ENCODE measurements at places on chromosomes 7 and 10.

GRCh38 chr7:11831156-11831735, 752 bp downstream of the THSD7A start:
- DNase-seq: no peak

DNA sequence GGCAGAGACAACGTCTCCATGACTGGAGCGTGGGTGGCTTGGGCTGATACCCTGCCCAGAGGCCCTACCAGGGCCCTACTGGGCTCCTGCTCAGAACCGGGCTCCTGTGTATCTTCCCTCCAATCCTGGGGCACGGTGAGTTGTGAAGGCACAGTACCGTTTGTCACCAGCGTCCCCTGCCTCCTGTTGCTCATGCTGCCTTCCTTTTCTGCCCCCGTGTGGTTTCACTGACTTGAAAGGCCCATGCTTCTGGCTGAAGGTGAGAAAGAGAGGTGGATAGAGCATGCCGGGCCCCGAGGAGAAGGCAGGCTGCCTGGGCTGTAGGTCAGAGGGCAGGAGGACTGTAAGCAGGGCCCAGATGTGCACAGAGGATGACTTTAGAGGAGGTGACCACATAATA, 9.1 kb upstream of the DMBT1 start:
- DNase-seq: peak; percentile 9

DNA sequence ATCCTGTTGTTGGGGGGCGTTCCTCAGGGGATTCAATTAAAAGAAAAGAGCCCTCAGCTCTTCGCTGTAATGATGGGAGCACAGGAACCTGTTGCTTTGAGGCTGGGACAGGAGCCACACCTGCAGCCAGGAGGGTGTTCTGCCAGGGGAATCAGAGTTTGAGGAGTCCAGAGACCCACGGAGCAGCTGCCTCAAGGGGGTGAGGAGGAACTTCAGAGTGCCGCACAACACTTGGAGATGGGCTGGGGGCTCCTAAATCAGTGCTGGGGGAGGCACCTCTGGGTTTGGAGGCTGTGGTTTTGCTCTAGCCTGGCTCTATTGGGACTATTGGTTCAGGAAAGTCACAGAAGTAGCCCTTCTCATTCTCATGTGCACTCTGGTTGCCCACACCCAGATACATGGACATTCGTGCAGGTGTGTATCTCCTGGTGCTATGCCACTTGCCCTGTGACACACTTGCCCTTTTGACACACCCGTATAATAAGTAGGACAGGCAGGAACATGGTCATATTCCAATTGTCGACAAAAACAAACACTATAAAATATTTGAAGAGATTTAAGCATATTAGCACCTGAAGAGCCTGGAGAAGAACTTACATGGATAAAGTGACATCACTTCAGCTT, 98.1 kb downstream of the PTPN20 start:
- DNase-seq: no peak

- no peak for DNase-seq
Observed at GRCh38 chr7:37815671-37816371, 32.6 kb upstream of the NME8 start.

- no peak for DNase-seq
Observed at GRCh38 chr10:102549549-102549948, 45.8 kb downstream of the SUFU start.

GRCh38 chr7:142885311-142886230, at the start of gene TRPV6:
Gene TRPV6, minus strand, starts transcription at chr7:142885745.
- DNase-seq: no peak

DNA sequence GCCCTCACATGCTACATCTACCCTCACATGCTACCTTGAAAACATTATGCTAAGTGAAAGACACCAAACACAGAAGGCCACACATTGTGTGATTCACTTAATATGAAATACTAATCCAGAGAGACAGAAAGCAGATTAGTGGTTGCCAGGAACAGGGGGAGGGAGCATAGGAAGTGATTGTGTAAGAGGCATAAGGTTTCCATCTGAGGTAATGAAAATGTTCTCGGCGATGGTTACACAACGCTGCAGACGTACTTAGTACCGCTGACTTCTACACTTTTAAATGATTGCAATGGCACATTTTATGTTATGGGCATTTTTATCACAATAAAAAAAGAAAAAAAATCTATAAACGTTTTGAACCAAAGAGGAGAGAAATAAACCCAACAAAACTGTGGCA, 742.3 kb downstream of the TYW1 start:
- DNase-seq: no peak

GRCh38 chr7:95950698-95951097, 178.3 kb downstream of the DYNC1I1 start:
- DNase-seq: no peak

- no peak for DNase-seq
Observed at GRCh38 chr7:24716480-24717246, 40.6 kb downstream of the GSDME start.

DNA sequence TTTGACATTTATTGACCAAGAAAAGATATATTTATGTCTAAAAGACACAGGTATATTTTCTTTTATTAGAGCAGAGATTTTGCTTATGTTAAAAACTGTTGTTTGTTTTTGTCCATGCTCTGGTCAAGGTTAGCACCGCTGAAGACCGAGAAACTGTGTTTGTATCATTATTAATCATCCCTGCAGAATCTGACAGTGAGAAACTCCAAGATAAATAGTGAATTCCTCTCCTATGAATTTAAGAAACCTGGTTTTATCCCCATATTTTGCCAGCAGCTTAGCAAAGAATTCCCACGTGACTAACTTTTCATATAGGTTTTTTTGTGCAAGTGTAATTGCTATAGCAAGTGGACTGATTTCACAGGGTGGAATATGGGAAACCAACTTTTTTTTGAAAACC, 77.6 kb downstream of the FRMD4A start:
- no peak for DNase-seq

- DNase-seq: no peak
Observed at GRCh38 chr10:123997486-123998196, 95.8 kb downstream of the CHST15 start.

DNA sequence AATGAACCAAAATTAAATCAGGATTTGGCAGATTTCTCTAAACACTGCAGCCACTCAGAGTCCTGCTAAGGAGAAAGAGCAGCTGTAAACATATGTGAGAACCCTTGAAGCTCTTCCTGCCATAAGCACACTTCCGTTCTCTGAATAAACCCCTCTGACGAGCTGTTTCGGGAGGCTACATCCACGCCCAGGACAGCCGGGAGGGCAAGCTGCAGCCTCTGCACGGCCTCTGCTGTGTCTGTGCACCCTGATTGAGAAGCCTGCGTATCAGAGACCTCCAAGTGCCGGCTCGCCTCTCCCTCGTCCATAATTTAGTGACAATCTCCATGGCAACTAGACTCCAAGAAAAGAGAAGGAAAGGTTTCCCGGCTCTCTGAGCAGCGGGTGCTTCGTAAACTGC, 114.4 kb downstream of the PTPRN2 start:
- DNase-seq: no peak

- peak; percentile 40 for DNase-seq
Observed at GRCh38 chr7:74083928-74084721, 521 bp downstream of the LIMK1 start.

GRCh38 chr7:5425507-5426225, 2.0 kb upstream of the TNRC18 start:
- DNase-seq: no peak

DNA sequence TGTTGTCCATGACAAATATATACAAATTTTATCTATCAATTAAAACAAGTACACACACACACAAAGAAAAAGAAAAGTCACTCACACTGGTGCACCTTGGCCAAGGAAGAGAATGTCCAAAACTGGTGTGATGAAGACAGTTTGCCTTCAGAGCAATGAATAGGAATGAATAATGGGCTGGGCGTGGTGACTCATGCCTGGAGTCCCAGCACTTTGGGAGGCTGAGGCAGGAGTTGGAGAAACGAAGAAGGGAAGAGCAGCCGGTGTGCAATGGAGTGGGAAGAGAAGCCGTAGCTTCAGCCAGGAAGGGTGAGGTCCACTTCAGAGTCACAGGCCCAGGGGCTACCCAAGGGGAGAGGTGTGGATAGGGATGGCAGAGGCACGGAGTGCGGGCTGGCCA, 253.6 kb downstream of the CCSER2 start:
- no peak for DNase-seq

GRCh38 chr7:14606101-14606500, 296.4 kb downstream of the DGKB start:
- DNase-seq: no peak

- no peak for DNase-seq
Observed at GRCh38 chr10:66746246-66746645, 179.6 kb upstream of the LRRTM3 start.

DNA sequence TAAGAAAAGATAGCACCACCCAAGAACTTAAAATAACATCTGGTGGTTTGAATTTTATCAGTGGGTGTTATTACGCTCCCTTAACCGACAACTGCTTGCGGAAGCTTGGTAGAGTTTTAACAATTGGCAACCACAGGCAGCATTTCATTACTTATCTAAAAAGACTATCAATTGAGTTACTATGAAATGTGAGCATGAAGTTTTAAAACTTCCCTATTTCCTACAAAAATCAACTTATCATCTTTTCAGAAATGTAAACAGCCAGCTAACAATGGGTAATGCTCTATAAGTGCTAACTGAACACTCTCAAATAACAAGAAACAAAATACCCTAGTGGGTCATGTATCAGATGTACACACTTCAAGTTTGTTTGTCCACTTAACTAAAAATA, 68.8 kb downstream of the OSBPL3 start:
- DNase-seq: no peak

DNA sequence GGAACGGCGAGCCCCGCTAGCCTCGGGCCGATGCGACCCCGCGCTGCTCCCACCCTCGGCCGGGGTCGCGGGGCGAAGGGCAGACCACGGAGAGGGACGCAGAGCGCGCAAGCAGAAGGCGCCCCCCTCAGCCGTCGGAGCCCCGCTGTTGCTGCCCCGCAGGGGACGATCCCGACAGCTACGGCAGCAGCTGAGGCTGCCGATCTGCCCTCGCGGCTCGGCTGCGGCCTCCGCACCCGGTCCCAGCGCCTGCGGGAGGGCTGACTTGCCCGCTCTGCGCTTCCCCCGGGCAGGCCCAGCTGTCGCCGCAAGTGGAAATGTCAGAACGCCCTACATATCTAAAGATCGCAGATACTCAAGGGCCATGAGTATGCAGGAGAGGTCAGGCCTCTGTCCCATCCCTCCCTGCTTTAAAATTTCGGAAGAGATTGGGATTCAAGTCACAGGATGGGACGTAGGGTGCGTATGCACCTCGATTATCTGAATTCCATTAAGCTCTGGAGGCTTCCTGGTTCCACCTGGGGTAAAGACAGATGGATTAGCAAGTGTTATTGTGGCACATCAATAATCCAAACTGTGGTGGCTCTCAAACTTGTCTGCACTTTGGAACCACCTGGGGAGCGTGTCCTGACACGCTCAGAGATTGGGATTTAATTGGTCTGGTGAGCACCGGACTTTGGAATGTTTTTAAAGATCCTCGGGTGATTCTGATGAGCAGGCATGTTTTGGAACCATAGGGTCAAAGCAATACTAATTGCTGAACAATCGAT, at the start of gene CRPPA:
TSS of gene CRPPA (minus strand) at position 206 of the 770 bp plus-strand sequence. CDS start 216 bp downstream, outside the sequence.
- DNase-seq: peak; percentile 14

GRCh38 chr7:124162667-124163066, 129.8 kb upstream of the TMEM229A start:
- DNase-seq: no peak

All from stimulated activated CD8-positive, alpha-beta memory T cell treated with anti-CD3 and anti-CD28 coated beads, Interleukin-7, amount 100 ng/mL, for 48 hours (primary cell).